Renal pelvis (tissue), 12 donors: ENCODE measurements at places on chromosomes 5 and 9. TPM values are rescaled to one million over a fixed set of nuclear protein-coding genes. Genes with fewer than 3 reads are reported as not detected.

DNA sequence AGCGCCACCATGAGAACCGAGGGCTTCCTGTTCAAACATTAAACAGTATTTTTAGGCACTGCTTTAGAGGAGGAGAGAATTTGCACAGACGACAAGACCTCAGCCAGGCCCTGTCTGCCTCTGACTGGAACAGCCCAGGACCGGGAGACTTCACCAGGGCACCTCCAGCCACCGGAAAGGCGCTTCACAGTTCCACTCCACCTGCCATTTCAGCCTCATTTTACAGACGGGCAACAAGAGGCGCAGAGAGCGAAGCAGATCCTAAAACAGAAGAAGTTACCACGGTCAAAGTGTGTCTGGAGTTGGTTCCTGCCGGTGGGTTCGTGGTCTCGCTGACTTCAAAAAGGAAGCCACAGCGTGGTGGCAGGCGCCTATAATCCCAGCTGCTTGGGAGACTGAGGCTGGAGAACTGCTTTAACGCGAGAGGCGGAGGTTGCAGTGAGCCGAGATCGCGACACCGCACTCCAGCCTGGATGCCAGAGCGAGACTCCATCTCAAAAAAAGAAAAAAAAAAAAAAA, 28.4 kb downstream of the COL23A1 start:
- DNase-seq, result no peak

GRCh38 chr9:69066955-69067354, 31.4 kb downstream of the FXN start:
- DNase-seq, result no peak

DNA sequence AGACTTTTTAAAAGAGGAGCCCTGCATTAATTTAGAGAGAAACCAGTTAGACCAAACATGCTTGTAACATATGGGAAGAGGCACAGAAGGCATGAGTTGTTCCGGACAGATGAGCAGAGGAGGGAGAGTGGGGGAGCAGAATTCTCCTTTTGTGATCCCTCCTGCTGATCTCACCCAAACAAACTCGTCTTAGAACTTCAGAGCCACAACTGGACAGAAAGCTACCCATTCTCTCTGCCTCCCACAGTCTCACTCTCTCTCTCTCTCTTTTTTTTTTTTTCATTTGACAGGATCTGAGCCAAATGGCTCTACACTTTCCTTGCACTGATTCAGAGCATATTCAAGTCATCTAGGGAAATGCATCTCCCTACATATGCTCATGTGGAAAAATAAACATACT, 196.0 kb upstream of the PAPPA start:
- DNase-seq, result no peak

DNA sequence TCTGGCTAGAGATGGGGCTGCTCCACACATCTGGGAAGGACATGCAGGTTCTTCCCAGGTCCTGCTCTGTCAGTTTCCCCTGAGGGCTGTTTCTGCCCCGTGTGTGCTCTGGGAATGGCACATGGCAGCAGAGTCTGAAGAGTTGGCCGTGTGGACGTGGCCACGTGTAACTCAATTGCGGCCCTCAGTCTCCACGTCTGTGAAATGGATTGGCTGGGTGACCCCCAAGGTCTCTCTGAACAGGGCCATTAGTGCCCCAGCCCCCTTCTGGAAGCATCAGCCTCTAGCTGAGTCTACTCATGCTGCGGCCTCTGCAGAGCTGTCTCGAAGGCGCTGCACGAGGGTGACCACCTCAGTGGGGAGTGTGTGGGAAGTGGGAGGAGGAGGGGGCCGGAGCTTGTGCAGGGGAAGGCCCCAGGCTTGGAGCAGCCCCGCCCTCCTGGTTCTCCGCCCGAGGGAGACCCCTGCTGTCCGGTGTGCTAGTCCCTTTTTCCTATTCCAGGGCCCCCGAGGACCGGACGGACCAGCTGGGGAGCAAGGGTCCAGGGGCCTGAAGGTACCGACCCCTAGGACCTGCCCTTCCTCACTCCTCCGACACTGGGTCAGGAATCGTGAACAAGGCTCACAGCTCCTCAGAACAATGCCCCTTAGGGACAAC, 58.9 kb upstream of the ORM1 start:
- DNase-seq, result peak; percentile 17

Gene PCDHA6
- 0.32 TPM for polyA plus RNA-seq

Gene BAAT
- 0.47 TPM for polyA plus RNA-seq

Gene PCDHA13
- polyA plus RNA-seq, result not detected
